ENCODE measurements at places on chromosomes 4 and X. TPM values are rescaled to one million over a fixed set of nuclear protein-coding genes. Genes with fewer than 3 reads are reported as not detected.

GRCh38 chr4:89284828-89285227, 22.8 kb downstream of the GPRIN3 start:
- no peak for DNase-seq

Gene LEF1
- 6.7 TPM for polyA plus RNA-seq

- no peak for DNase-seq
These were observed 179.6 kb upstream of the NOCT start for GRCh38 chr4:138835832-138836533.

DNA sequence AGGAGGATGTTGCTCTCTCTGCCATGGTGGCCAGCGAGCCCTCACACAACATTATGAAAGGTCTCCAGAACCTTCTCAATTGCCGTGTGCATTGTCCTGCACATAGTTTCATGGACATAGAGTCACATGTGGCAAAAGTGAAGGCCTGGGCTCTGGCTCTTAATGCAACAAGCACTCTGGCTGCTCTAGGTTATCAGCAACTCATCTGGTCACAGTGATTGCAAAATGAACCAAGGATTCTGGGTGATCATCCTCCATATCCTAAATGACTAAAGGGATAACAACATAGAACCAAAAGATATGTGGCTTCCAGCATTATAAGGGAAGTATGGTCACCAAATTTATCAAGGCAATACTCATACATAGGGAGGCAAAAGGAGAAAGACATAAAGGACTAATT, 175.2 kb downstream of the MGST2 start:
- no peak for DNase-seq

Gene ARL9
- 0.13 TPM for polyA plus RNA-seq

GRCh38 chr4:71333960-71334359, 4.9 kb upstream of the SLC4A4 start:
- no peak for DNase-seq

Measured in forelimb muscle (tissue), 1 donor.